ENCODE measurements at places on chromosomes 13 and 19.

DNA sequence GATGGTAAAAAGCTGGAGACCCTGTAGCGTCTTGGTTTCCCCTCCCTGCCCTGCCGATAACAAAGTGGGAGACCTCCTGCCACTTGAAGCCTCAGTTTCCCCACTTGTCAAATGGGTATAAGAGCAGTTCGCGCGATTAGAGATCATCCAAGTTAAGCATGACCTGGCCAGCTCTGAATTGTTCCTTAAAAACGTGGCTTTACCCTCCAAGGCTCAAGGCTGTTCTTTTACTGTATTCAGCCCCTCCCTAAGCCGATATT, 421 bp downstream of the TNPO2 start:
- no peak for DNase-seq

DNA sequence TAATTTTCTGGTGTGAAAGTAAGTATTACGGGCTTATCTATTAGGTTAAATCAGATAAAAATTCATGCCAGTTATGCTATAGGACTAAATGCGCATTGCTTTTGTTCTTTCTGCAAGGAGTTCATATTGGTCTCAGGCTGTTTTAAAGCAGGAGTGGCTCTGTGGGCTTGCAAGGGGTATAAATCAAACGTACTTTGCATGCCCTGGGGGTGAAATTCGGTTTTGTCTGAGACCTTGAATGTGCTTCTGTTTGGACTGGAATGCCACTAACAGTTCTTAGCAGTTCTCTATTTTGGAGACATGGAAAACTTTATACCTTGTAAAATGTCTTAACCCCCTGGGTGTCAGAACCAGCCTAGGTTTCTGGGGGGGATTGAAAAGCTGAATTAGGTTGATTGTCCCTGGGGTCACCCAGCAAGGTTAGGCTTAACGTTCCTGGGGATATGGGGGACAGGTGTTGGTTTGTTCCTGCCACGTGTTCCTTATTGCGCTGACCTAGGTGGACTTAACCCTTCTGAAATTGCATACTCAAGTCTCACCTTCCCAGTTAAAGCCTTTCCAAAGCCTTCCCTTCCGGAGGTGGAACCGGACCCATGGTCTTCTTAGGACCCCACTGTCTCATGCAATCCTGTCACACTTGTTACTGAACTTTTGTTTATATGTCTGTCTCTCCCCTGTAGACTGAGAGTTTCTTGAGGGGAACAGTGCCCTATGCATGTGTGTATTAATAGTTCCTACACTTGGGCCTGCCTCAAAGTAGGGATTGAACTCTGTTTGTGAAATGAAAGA, 182.2 kb downstream of the LMO7 start:
- DNase-seq, result no peak

- DNase-seq, result no peak
These were observed 8.3 kb downstream of the CCDC9 start for GRCh38 chr19:47264629-47265028.

- no peak for DNase-seq
These were observed 193.7 kb downstream of the ZNF737 start for GRCh38 chr19:20371911-20372310.

- peak; percentile 24 for DNase-seq
These were observed 6.7 kb downstream of the ZBTB32 start for GRCh38 chr19:35710784-35711723.

- no peak for DNase-seq
These were observed 431.1 kb downstream of the EFNB2 start for GRCh38 chr13:106104281-106104901.

DNA sequence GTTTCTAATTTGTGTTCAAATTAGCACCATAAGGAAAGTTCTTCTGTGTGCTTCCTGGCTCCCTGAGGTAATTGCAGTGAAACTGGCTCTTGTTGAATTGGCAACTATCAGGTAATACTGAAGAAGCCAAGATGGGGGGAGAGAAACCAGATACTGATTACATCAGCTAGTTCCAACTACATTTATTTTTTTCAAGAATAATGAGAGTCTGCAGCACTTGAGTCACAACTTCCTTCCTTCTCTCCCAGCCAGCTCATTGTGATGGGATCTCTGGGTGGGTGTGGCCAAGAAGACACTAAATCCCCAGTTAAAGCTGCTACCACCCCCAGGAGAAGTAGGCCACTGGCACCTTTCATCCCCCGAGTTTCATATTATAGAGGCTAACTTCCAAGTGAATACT, 100.7 kb upstream of the RXFP2 start:
- DNase-seq, result no peak

DNA sequence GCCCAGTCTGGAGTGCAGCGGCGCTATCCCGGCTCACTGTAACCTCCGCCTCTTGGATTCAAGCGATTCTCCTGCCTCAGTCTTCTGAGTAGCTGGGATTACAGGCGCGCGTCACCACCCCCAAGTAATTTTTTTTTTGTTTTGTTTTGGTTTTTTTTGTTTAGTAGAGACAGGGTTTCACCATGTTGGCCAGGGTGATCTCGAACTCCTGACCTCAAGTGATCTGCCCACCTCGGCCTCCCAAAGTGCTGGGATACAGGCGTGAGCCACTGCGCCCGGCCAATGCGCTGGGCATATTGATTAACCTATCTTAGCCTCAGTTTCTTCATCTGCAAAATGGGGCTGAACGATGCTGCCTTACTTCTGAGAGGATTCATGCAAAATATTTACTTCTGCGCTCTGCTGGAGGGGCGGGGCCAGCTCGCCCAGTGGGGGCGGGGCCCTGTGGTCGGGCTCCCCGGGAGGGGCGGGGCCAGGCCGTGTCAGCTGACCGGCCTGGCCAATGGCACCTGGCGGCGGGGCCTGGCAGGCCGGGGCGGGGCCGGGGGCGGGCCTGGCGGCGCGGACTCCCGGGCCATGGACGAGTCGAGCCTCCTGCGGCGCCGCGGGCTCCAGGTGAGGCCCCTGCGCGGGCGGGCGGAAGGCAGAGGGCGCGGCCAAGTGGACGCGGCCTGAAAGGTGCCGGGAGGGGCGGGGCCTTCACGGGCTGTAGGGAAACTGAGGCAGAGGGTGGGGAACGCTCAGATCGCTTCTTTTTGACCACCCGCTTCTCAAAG, at the start of gene MAST3:
TSS of gene MAST3 (plus strand) at position 562 of the 776 bp plus-strand sequence. CDS start at position 577, 15 bp downstream.
- peak; percentile 95 for DNase-seq

DNA sequence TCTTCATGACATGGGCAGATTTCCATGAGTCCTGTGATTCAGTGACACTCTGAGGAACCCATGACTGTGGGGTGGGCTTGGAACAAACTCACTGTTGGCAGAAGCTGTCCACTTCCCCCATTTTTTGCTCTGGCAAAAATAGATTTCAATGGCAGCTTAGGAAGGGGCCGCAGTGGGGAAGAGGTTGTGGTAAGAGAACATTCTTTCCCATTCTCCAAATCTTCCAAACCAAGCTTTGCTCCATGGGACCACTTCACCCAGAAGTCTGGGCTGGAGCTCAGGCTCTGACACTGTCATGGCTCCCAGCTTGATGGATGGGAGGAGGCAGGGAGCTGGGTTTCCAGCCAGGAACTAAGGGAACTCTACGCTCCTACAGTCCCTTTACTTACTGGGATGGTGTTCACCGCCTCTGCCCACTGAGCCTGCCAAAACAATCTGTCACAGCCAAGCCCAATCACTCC, 24.9 kb upstream of the MEDAG start:
- no peak for DNase-seq

- DNase-seq, result no peak
These were observed 2529.3 kb upstream of the PCDH20 start for GRCh38 chr13:63944911-63945310.

GRCh38 chr19:18443831-18444230, 5.9 kb upstream of the ISYNA1 start:
- no peak for DNase-seq

- no peak for DNase-seq
These were observed 521.2 kb upstream of the NBEA start for GRCh38 chr13:34420702-34421346.

DNA sequence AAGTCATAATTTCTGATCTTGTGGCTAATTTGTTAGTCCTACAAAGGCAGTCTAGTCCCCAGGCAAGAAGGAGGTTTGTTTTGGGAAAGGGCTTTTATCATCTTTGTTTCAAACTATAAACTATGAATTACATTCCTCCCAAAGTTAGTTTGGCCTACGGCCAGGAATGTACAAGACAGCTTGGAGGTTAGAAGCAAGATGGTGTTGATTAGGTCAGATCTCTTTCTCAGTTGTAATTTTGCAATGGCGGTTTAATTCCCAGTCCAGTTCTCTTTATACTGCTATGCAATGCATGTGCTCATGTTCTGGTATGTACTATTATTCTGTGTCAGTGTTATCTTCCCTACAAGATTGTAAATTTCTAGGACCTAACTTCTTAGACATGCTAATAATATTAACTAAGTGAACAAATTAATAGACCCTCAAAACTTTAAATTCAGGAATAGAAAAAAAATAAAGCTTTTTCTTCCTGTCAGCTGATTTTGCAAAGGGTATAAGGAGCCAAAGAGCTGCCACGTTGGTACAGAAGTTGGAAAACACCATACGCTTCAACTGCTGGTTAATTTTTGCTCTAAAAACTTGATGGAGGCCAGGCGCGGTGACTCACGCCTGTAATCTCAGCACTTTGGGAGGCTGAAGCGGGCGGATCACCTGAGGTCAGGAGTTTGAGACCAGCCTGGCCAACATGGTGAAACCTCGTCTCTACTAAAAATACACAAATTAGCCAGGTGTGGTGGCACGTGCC, 1.3 kb upstream of the DNAJC15 start:
- DNase-seq, result no peak

GRCh38 chr19:58154287-58154678, 3.7 kb upstream of the ZNF329 start:
- no peak for DNase-seq

DNA sequence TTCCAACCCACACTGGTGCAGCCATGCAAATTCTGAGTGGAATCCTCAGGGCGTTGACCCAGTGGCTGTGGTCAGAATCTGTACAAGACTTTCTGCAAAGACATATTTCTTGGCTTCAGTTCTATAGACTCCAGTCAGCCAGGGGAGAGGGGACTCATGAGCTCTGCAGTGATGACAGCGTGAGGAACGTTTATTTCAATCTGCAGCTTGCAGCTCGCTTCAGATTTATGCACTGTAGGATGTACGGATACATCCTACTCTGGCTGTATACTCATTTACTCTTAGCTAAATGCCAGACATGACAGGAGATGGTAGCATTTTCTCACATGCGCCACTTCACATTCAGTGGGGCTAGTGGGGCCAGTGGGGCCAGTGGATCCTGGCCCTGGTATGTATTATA, 276.1 kb downstream of the FGF9 start:
- DNase-seq, result no peak

DNA sequence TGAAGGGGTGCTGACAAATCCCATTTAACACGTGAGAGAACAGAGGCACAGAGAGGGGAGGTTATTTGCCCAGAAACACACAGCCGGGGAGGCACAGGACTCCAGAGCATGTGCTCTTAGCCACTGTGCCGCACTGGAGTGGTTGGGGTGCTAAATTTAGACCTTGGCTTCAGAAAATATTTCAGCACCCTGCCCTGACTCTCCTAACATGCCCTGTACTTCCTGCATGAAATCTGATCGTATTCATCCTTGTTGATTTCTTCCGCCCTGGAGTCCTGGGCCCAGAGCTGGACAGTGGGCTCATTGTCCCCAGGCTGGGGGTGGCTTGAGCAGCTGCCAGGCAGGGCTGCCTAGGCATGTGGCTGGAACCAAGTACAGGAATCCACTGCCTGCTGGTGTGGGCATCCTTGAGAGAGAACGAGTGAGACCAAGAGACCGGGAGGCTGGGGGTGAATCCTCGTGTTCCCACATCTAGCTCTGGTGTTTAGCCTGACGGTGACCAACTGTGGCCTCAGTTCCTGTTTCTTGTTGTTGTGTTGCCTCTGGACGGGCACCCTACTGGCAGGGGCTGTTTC, 5.3 kb downstream of the SLC27A1 start:
- DNase-seq, result no peak

DNA sequence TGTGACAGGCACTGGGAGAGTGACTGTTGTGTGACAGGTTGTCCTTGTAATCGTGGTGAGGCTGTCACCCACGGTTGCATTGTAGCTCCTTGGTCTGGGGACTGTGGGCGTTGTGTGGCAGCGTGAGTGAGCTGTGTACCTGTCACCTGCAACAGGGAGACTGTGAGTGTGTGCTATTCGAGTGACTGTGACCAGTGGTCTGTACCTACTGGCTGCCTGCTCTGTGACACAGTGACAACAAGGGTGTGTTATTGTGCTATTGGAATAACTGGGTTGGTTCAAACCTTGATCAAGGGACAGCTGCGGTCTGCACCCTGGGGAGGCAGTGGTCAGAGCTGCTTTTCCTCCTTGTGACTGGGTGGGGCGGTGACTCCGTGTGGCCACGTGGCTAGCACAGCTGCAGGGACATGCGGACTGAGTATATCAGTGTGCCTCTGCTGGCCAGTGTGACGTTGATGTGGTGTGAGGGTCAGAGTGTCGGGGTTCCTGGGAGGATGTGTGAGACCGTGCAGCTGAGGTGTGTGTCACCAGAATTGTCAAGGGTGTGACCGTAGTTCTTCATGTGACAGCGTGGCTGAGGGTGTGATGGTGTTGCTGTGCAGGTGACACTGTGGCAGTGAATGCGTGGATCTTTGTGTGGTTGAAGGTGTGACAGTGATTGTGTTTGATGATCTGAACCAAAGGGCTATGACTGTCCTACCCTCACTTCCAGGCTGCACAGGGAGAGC, 10.1 kb upstream of the NFIX start:
- DNase-seq, result peak; percentile 30

- no peak for DNase-seq
These were observed 1.5 kb downstream of the SLC27A5 start for GRCh38 chr19:58510084-58510862.

- DNase-seq, result no peak
These were observed 9.2 kb upstream of the NCCRP1 start for GRCh38 chr19:39187552-39187943.

GRCh38 chr19:52226652-52227051, 36.8 kb downstream of the PPP2R1A start:
- DNase-seq, result no peak

DNA sequence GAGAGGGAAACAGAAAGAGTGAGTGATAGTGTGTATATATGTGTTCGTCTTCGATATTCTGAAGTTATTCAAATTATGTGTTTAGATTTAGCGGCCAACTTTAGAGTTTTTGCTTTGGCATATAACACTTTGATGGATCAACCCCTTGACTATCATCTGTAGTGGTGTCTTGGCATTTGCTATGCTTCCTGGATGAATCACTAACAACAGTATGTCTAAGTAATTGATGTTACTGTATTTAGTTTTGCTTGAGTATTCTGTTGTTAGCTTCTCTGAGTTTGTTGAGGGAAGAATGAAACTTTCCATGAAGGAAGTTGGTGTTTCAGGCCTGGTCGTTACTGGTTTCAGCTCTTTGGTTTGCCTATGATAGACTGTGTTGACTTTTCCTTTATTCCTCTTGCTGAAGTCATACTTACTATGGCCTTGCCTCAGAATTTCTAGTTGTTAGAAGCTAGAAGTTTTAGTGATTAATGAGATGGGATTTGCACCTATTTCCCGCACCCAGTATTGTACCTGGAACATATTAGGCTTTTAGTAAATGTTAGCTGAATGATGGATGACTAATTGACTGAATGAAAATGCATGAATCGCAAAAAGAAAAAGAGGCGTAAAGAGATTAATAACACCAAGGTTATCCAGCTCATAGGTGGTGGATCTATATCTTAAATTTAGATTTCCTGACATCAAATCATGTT, 20.7 kb downstream of the NDFIP2 start:
- DNase-seq, result no peak

Data from CD4-positive, alpha-beta T cell treated with Interleukin-12 subunit alpha and Interleukin-12 subunit beta, for 1 hour (primary cell).